ENCODE measurements at places on chromosomes 4 and X. TPM values are rescaled to one million over a fixed set of nuclear protein-coding genes. Genes with fewer than 3 reads are reported as not detected.
A peak's percentile ranks its signal among the peaks of the same experiment; 100 is the strongest.

- peaks cover 5% of the 10 kb centered on the region for H3K4me1 ChIP-seq
- peak overlapping the region; percentile 38 for H3K4me3 ChIP-seq
- no peaks in the 10 kb centered on the region for H3K36me3 ChIP-seq
- DNase-seq: no peak
Observed at GRCh38 chrX:154751203-154751668, 359 bp upstream of the GAB3 start.

Gene DCAF4L1
- total RNA-seq: 0.25 TPM

- H3K36me3 ChIP-seq: no peaks in the 10 kb centered on the region
- H3K4me1 ChIP-seq: peaks cover 5% of the 10 kb centered on the region
- no peak overlapping the region for H3K27ac ChIP-seq
- H3K27me3 ChIP-seq: no peaks in the 10 kb centered on the region
Observed at GRCh38 chr4:112214390-112215264, 17.0 kb upstream of the AP1AR start.

DNA sequence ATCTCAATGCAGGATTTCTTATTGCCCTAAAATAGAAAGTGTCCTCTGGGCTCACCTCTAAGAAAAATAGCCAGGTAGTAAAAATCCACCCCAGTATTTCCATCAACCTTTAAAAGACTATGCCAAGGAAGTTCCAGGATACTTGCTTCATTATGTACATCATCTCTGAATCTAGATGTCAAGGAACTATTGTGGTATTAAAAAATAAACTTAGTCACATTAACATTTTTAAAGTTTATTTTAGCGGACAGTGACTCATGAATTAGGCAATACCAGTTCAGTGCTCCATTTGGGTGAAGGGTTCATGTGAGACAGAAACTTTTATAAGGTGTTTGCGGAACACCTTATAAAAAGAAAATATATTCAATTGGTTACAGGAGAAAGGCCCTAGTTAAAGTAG is 209.2 kb downstream of the ADAM29 start:
- H3K4me1 ChIP-seq: no peaks in the 10 kb centered on the region
- no peaks in the 10 kb centered on the region for H3K36me3 ChIP-seq
- no peak overlapping the region for H3K27ac ChIP-seq

Gene CORIN
- 13.0 TPM for total RNA-seq

- H3K27me3 ChIP-seq: no peaks in the 10 kb centered on the region
- no peaks in the 10 kb centered on the region for H3K36me3 ChIP-seq
- no peak overlapping the region for H3K27ac ChIP-seq
- DNase-seq: no peak
- H3K4me1 ChIP-seq: no peaks in the 10 kb centered on the region
- H3K4me3 ChIP-seq: no peak overlapping the region
Observed at GRCh38 chrX:44012484-44013096, 39.4 kb upstream of the NDP start.

DNA sequence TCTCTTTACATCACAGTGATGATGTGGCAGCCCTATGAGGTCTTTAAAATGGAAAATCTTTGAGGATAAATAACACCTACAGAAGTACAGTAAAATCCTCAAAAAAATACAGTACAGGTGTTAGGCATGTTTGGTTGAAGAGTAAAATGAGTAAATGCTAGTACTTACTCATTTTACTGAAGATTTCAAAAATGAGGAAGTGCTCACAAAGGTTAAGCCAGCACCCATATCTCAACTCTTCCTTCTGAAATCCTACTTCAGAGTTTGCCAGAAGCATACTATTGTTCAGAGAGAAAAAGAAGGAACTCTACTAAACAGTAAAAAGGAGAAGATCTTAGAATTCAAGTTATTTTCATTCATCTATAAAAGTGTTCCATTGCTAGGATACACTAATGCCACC is 130.9 kb downstream of the CBR4 start:
- no peak for DNase-seq
- H3K4me1 ChIP-seq: peaks cover 26% of the 10 kb centered on the region
- H3K36me3 ChIP-seq: peaks cover 13% of the 10 kb centered on the region
- no peak overlapping the region for H3K4me3 ChIP-seq

- peak overlapping the region; percentile 88 for H3K4me3 ChIP-seq
- no peaks in the 10 kb centered on the region for H3K27me3 ChIP-seq
- DNase-seq: no peak
- H3K4me1 ChIP-seq: peaks cover 34% of the 10 kb centered on the region
- H3K36me3 ChIP-seq: no peaks in the 10 kb centered on the region
- H3K27ac ChIP-seq: peak overlapping the region; percentile 58
Observed at GRCh38 chr4:42654631-42655268, 2.2 kb downstream of the ATP8A1 start.

Gene CRMP1
- 1.1 TPM for total RNA-seq

All from heart right ventricle (tissue), 16 donors.